ENCODE measurements at places on chromosomes 13 and 19.

DNA sequence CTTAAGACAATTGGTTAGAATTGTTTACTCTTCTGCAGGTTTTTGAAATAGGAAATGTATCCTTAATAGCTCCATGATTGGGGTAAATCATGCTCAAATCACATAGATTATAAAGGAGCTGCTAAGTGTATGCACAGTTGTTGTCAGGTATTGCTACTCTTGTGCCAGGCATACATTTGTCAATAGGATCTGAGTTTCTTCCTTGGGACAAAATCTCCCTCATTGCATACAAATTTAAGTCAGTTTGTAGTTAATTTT is 109.3 kb upstream of the MLNR start:
- DNase-seq = no peak

GRCh38 chr13:42720113-42720857 is 61.1 kb upstream of the FAM216B start:
- no peak for DNase-seq

DNA sequence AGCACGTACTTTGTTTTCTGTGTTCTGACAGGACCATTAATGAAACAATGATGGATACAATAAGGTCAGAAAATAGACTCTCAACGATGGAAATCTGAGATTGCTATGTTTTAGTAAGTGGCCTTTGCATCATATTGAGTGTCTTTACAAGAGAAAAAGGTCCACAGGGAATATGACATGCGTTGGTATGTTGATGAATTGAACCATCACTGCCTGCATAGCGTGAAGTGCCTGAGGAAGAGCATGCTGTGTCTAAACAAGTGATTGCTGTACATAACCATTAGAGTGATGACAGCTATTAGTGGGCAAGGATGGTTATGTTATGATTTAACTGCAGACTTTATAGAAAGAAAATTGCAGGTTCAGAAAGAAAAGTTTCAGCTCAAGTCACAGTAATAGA is 623.2 kb downstream of the SLITRK5 start:
- DNase-seq = no peak

GRCh38 chr19:2048959-2049740 is 1.9 kb downstream of the MKNK2 start:
- DNase-seq = no peak

DNA sequence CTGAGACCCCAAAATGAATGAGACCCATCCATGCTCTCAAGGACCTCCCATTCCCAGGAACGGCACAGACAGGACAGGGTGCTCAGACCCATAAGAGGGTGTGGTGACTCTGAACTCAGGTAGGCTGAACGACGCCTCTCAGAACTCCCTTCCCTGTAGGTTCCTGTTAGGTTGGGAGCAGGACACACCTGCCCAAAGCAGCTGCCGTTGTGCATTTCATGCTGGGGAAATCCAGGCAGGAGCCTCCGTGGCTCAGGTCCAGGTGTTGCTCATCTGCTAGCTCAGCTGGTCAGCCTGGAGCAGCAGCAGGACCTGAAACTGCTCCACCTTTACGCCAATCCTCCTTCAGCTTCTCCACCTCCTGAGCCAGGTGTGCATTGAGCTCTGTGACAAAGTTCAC is 19.1 kb upstream of the TEX101 start:
- no peak for DNase-seq

GRCh38 chr19:33347300-33347699 is 26.2 kb upstream of the CEBPG start:
- no peak for DNase-seq

- no peak for DNase-seq
Measured at GRCh38 chr19:5202553-5202952, 138.1 kb downstream of the PTPRS start.

DNA sequence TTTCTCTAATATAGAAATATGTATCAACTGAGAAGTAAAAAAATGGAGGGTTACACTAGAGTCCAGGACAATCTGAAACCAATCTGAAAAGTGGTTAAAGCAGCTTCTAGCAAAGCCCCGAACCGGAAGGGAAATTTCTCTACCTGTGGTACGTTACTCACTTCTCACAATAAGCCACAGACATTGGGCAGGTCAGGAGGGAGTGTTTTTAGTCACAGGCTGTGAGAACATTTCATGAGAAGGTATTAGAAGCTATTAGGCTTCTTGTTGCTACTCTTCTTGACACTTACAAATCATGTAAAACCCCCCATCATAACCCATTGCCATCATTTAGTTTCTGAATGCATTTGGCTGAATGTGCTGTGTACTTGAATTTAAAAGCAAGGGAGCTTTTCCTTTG is 120.9 kb downstream of the NUFIP1 start:
- no peak for DNase-seq

Measured in GM19239 (cell line).